ENCODE measurements at places on chromosomes 1 and 21.

DNA sequence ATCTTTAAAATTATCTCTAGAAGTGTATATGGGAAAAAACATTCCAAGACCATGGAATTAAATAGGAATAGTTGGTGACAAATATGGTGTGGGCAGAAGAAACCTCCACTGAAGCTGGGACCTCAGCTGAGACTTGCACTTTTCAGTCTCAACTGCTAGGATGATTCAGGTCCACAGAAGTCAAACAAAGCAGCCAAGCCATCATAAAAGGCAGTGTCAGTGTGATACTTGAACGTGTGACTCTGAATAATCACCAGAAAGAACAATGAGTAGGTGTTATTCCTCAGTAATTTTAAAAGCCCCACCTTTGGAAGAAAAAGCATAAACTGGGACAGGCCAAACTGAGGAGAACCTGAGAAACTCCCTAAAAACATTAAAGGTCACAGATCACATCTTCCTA lies 90.7 kb downstream of the ZNF281 start:
- DNase-seq, result no peak

- DNase-seq, result no peak
These were observed 88.8 kb downstream of the ST3GAL3 start for GRCh38 chr1:43796111-43796581.

GRCh38 chr1:224331326-224331725 lies 1.4 kb upstream of the NVL start:
- no peak for DNase-seq

GRCh38 chr1:27865821-27866220 lies 6.5 kb upstream of the THEMIS2 start:
- no peak for DNase-seq
